ENCODE measurements at places on chromosomes 13 and 19.
A peak's percentile ranks its signal among the peaks of the same experiment; 100 is the strongest.

GRCh38 chr19:49676136-49676783 lies 811 bp upstream of the PRMT1 start:
- peak; percentile 95 for DNase-seq

GRCh38 chr19:34314437-34315313 lies 50.3 kb upstream of the GPI start:
- DNase-seq, result no peak

- no peak for DNase-seq
Observed at GRCh38 chr13:58144616-58145015, 513.1 kb downstream of the PCDH17 start.

DNA sequence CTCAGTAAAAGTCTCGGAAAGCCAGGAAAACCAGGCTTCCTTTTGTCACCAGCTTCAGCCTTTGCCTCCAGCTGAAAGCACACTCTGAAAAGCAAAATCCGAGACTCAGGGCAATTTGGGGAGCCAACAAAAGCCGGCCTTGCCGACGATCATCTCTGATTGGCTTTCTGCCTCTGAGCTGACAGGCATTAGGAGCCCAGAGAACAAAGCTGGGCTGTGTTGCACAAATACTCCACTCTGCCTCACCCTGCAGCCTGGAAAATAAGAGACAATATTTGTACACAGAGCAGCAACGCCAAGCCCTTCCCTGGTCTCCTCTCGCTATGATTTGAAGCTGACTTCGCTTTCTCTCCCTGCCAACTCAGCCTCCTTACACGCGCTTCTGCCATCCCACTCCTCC lies 46.9 kb downstream of the CACNA1A start:
- no peak for DNase-seq

DNA sequence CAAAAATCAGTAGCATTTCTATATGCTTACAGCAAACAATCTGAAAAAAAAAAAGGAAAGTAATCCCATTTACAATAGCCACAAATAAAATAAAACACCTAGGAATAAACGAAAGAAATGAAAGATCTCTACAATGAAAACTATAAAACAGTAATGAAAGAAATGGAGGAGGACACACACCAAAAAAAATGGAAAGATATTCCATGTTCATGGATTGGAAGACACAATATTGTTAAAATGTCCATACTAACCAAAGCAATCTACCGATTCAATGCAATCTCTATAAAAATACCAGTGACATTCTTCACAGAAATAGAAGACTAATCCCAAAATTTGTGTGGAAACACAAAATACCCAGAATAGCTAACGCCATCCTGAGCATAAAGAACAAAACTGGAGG lies 4.7 kb downstream of the FCGBP start:
- DNase-seq, result no peak

DNA sequence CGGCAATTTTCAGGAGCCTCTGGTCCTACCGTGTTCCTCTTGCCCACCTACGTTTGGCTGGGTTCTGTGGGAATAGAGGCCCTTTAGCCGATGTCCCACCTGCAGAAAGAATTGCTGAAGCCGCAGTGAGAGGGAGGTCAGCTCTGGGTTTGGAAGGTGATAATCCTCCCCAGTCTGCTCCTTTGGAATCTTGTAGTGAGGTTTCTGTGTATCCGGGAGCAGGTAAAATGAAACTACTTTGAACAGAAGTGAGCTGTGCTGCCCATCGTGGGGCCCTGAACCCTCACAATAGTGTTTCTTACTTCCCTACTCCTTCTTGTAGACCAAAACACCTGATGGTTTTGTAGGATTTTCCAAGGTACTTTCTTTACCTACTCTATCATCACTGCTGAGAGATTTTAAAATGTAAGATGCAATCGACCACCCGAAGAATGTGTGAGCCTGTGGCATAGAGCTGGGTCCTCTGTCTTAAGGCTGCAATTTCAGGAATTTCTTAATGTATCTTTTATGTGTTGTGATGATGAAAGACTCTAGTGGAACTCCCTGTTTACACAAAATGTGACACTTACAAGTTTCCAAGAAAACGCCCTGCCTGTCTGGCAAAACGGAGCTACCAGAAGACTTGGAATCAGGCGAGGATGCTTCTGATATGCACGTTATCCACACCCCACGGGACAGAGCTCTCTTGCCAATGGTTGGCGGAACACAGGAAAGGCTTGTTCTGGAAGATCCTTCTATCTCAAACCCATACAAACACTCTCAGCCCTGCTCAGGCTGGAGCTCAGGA lies 76.1 kb downstream of the RGCC start:
- no peak for DNase-seq

DNA sequence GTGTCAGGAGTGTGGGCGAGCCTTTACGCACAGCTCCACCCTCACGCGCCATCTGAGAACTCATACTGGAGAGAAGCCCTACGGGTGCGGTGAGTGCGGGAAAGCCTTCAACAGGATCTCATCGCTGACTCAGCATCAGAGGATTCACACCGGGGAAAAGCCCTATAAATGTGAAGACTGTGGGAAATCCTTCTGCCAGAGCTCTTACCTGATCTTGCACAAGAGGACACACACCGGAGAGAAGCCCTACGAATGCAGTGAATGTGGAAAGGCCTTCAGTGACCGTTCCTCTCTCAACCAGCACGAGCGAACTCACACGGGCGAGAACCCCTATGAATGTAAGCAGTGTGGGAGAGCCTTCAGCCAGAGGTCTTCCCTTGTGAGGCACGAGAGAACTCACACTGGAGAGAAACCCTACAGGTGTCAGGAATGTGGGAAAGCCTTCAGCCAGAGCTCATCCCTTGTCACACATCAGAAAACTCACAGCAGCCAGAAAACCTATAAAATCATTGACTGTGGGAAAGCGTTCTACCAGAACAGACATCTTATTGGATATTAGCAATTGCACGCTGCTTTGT lies 6.9 kb upstream of the ZNF555 start:
- DNase-seq, result no peak

GRCh38 chr13:91817250-91817649 lies 418.8 kb downstream of the GPC5 start:
- DNase-seq, result no peak

DNA sequence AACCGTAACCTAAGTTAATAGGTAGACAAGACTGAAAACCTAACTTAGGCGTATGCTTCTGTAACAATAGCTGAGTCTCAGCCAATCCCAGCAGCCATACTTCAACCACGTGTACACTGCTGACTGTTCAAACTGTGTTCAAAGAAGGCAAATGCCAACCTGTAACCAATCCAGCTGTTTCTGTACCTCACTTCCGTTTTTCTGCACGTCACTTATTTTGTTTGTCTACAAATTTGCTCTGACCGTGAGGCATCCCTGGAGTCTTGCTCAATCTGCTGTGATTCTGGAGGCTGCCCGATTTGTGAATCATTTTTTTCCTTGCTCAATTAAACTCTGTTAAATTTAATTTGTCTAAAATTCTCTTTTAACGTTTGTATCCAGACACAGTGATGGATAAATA lies 59.2 kb downstream of the EDNRB start:
- DNase-seq, result peak; percentile 42

GRCh38 chr19:55259540-55260210 lies 858 bp upstream of the PPP6R1 start:
- DNase-seq, result peak; percentile 16

DNA sequence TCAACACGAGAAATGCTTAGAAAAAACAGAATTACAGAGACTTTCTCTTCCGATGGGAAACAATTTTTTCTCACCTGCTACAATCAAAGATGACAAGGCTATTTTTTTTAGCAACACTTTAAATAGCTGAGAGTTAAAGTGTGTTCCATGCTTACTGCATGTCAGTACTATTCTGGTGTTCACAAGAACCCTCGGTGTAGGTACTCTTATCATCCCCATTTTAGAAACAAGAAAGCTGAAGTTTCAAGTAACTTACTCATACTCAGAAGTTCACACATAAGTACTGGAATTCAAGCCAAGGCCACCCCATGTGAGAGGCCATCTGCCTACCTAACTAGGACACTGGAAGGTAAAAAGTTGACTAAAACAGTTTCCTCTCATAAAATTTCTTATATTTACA lies 9.0 kb upstream of the TNFRSF19 start:
- DNase-seq, result no peak

DNA sequence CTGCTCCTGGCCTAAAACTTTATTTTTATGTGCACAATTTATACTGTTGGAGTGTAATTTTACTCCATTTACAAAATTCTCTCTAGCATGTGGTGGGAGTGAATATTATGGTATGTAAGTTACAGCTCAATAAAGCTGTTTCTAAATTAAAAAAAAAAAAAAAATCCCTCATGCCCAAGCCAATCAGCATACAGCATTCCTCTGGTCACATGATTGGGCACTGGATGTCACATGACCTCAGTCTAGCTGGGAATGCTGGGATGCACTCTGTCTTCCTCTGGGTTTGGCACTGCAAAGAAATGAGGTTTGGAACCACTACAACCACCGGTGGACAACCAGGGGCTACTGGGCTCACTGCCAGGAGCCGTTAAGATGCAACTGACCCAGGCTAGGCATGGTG lies 67.6 kb downstream of the ZNF557 start:
- DNase-seq, result no peak

DNA sequence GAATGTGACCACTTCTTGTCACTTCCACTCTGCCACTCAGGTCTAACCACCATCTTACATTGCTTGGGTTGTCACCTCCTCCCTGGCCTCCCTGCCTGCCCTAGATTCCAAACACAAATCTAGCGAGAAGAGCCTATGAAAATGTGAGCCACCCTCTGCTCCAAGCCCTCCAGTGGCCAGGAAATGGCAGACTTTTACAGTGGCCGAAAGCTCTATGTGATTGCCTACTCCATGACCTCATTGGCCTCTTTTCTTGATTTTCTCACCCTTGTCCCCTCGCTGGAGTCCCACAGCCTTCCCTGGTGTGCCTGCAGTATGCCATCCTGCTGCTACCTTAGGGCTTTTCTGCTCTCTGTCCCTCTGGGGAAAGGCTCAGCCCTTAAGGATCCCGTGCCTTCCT lies 84.2 kb downstream of the LRCH1 start:
- DNase-seq, result no peak

- DNase-seq, result no peak
Observed at GRCh38 chr13:111020546-111020945, 94.6 kb upstream of the ARHGEF7 start.

- DNase-seq, result peak; percentile 93
Observed at GRCh38 chr19:13796301-13797057, 1.2 kb downstream of the ZSWIM4 start.

GRCh38 chr19:42253245-42254088 lies 1.5 kb downstream of the ERF start:
- DNase-seq, result no peak

GRCh38 chr19:44689290-44690130 lies 9.4 kb upstream of the CEACAM16 start:
- DNase-seq, result peak; percentile 64

GRCh38 chr13:35293579-35294226 lies 182.8 kb downstream of the MAB21L1 start:
- no peak for DNase-seq

GRCh38 chr13:80584785-80585184 lies 243.9 kb upstream of the SPRY2 start:
- DNase-seq, result no peak

- DNase-seq, result no peak
Observed at GRCh38 chr13:37069597-37070103, 10.2 kb upstream of the SUPT20H start.

DNA sequence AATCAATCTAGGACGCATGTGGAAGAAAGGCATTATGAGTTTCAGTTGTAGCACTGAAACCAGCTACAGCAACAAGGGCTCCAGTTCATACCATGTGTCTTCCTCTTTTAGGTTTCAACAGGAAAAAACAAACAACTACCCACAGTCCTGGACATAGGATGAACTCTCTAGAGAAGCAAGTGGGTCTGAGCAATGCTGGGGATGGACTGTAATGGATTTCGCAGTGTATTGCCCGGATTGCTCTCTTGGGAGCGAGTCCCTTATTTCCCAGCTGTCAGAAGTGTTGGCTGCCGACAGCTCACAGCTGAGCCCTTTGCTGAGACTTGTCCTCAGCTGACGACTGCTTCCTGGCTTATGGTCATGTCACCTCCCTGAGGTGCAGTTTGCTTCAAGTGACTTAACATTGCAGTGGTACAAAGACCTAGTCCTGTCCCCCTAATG lies 12.1 kb upstream of the MYCBP2 start:
- DNase-seq, result no peak

GRCh38 chr19:277581-278165 lies 13.5 kb downstream of the PLPP2 start:
- DNase-seq, result peak; percentile 50

- no peak for DNase-seq
Observed at GRCh38 chr19:5330307-5330720, 10.3 kb downstream of the PTPRS start.

DNA sequence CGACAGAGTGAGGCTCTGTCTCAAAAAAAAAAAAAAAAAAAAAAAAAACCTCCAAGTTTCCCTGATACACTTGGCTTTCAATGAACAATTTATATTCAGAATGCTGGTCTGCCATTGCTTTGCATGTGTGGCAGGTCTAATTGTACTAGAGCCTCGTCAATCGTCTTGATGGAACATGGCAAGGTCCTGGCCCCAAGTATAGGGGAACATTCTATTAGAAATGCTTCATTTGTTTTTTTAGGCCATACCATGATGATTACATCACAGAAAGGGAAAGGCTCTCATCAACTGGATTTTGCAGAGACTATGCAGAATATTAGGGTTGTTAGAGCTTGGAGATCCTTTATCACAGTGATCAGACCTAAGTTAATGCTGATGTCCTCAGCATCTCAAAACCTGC lies 28.0 kb downstream of the SPRY2 start:
- DNase-seq, result peak; percentile 50

- no peak for DNase-seq
Observed at GRCh38 chr13:109646423-109646822, 140.0 kb downstream of the IRS2 start.

DNA sequence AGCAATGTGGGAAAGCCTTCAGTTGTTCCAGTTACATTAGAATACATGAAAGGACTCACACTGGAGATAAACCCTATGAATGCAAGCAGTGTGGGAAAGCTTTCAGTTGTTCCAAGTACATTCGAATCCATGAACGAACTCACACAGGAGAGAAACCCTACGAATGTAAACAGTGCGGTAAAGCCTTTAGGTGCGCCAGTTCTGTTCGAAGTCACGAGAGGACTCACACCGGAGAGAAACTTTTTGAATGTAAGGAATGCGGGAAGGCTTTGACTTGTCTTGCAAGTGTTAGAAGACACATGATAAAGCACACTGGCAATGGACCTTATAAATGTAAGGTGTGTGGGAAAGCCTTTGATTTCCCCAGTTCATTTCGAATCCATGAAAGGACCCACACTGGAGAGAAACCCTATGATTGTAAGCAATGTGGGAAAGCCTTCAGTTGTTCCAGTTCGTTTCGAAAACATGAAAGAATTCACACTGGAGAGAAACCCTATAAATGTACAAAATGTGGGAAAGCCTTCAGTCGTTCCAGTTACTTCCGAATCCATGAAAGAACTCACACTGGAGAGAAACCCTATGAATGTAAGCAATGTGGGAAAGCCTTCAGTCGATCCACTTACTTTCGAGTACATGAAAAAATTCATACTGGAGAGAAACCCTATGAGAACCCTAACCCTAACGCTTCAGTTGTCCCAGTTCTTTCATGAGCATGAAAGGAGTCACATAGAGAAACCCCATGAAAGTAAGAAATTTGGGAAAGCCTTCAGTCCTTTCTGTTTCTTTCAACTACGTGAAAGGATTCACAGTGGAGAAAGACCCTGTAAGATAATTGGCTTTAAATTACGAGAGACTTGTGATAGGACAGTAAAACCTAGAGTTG lies 20.1 kb downstream of the ZNF627 start:
- no peak for DNase-seq

GRCh38 chr13:49214917-49215376 lies 5.2 kb upstream of the MLNR start:
- peak; percentile 23 for DNase-seq

- peak; percentile 81 for DNase-seq
Observed at GRCh38 chr19:47122359-47123335, 8.0 kb upstream of the SAE1 start.

- peak; percentile 4 for DNase-seq
Observed at GRCh38 chr19:52992109-52993004, 21.4 kb upstream of the ERVV-1 start.
